CD4-positive, CD25-positive, alpha-beta regulatory T cell (primary cell): ENCODE measurements at places on chromosomes 7 and 10.

DNA sequence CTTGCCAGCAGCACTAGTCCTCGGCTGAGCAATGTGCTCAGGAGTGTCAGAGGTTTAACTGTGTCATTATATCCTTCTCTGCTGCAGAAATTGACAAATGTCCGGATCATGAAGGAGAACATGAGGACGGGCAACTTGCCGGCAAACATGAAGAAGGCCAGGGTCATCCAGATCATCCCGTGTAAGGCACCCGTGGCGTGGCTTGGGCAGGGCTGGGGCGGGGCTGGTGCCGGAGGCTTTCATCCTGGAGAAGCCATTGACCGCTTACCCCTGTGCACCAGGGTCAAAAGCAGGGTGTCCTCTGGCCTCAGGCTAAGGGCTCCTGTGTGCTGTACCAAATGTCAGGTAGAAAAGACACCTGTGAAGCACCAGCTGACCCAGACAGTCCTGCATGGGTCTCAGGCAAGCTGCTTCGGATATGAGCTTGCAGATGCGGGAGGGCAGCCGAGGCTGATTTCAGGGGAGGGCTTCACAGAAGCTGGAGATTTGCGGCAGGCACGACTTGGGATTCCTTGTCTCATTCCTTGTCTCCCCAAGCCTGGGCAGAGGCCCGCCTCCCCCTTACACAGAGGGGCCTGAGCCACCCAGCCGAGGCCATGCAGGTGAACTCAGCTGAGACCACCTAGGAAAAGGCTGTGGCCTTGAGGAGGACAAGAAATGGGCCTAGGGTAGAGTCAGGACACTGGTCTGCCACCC lies 55.4 kb downstream of the MKI67 start:
- no peak for DNase-seq

- no peak for DNase-seq
Observed at GRCh38 chr10:1627945-1628344, 109.4 kb downstream of the ADARB2 start.

GRCh38 chr10:306007-306674 lies 170.9 kb downstream of the ZMYND11 start:
- DNase-seq = no peak

- no peak for DNase-seq
Observed at GRCh38 chr10:100894589-100895294, 18.0 kb upstream of the SLF2 start.

DNA sequence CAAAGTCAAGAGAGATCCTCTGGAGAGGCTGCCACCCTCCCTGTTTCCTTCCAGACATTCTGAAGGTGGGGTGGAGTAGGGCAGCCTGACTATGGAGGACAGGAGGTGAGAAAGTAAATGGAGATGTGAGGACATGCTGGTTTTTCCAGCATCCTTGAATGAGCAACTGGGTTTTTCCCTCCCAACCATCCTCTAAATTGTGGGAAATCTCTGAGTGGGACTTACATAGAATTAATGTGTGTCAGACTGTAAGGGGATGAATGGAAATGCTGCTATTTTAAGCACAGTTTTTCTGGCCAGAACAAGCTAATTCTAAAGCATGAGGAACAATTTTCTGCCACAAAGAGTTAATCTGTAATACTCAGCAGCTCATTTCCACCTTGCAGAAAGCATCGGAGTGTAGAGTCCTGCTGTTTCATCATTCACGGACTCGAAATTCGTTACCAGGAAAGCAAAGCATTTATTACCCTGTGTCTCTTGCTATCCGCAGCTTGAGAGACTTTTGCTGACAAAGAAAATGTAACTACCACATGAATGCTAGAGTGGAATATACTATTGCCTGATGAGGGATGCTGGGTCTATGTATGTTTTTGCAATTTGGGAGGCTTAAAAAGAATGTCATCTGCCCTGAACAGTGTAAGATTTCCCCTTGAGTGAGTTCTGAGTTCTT lies 213.0 kb downstream of the CELF2 start:
- DNase-seq = no peak

GRCh38 chr7:124364283-124364682 lies 331.4 kb upstream of the TMEM229A start:
- DNase-seq = no peak
